ENCODE measurements at places on chromosomes 7 and 10.
A peak's percentile ranks its signal among the peaks of the same experiment; 100 is the strongest.

- no peak for DNase-seq
These were observed 723.4 kb downstream of the PARD3 start for GRCh38 chr10:34091635-34092195.

GRCh38 chr7:37493123-37493522, 44.5 kb upstream of the ELMO1 start:
- no peak for DNase-seq

DNA sequence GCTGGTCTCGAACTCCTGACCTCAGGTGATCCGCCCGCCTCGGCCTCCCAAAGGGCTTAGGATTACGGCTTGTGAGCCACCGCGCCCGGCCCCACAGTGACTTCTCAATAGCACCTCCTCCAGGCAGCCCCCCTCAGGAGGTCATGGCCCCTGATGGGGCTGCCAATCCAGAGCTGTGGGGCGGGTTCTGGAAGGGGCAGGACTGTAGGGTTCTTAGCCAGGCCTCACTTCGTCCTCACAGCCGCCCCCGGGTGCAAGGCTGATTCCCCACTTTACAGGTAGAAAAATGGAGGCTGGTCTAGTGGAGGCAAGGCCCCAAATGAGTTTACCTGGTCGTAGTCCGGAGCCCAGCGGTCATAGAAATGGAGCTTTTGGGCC, 638 bp downstream of the METTL27 start:
- peak; percentile 69 for DNase-seq

GRCh38 chr7:51139796-51140195, 176.8 kb downstream of the COBL start:
- DNase-seq: no peak

DNA sequence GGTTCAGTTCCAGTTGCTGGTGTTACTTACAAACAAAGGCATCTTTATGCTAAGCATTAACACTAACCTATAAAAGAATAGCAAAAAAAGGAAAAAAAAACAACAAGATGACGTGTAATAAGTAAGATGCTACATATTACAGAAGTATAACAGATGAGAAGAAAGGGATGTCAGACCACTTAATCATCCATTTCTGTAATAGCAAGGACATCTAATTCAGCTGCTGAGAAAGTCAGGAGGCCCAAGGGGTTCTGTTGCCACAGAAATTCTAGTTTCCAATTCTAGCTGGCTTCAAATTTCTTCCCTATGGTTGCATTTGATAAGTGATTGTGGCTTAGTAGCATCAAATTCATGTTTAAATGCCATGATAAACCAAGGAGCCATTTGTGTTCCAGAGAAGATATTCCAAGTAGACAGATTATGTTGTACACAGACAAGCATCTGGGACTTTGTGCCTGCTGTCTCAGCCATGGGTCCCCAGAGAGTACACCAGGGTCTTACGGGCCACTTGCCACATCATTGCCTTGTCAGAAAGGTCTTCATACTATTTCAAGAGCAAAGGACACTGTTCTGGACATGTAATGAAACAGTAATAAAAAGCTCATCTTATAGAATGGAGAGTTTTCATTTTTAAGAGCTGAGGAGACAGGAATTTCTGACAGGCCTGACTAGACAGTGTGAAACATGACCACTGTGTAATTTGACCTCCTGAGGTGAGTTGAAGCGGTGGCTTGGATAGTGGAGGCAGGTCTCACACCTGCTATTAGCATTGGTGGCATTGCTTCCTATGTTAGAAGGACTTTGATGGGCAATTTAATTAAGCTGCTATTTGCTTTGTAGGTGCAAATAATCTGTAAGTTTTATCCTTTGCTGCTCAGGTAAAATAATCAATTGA, 4.2 kb upstream of the ASB4 start:
- no peak for DNase-seq

- peak; percentile 30 for DNase-seq
These were observed 821 bp downstream of the SLC35B4 start for GRCh38 chr7:134315679-134316538.

GRCh38 chr10:85919491-85920021, 447.0 kb downstream of the GRID1 start:
- no peak for DNase-seq

DNA sequence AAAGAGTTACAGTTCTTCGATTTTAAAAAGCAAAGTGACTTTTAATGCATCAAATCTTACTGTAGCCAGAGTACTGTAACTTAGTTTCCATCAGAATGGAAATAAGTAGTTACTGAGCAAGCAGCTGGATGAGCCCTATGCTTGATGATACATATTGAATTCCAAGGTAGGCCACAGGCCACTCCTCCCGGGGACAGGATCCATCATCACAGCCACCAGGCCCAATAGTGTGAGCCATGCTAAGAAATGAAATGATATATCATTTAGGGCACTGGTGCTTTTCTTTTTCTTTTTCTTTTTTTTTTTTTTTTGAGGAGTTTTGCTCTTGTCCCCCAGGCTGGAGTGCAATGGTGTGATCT, 42.9 kb upstream of the TOMM7 start:
- DNase-seq: no peak

- no peak for DNase-seq
These were observed 48.6 kb upstream of the GPR37 start for GRCh38 chr7:124813994-124814798.

DNA sequence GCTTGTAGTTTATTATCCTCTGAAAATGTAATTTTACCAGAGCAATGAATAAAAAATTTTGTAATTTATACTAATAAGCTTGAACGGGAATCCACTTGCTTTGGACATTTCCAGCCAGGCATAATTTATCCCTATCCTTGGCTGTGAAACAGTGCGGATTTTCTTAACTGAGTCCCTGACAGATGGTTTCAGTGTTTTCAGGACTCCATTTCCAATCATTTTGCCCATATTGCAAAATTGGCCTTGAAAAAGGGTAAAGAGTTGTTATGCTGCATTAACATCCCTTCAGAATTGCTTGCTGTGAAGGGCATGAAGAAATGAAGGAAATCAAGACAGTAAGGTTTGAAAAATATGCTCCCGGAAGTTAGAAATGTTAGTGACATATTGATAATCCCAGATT, 57.7 kb downstream of the NXPH1 start:
- no peak for DNase-seq

DNA sequence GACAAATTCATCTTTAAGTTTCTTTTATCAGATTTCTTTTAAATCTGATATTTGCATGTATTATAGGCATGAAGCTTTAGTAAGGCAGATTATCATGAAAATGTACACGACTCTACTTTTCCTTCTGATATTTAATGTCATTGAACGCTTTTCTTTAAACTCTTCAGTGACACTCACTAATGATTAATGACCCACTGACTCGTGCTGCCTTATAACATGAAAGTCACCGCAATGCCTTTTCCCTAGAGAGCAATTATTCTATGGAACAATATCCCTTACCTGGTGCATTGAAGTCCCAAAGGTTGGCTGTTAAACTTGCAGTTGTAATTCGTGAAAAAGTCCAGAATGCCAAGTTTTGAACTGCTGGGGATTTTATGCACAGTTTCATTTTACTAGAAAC, 33.4 kb upstream of the HGF start:
- peak; percentile 47 for DNase-seq

- DNase-seq: no peak
These were observed 773.2 kb downstream of the IPMK start for GRCh38 chr10:57494486-57494885.

GRCh38 chr10:129259128-129259815, 207.8 kb upstream of the MGMT start:
- no peak for DNase-seq

- DNase-seq: no peak
These were observed 14.4 kb upstream of the BAZ1B start for GRCh38 chr7:73536479-73536878.

DNA sequence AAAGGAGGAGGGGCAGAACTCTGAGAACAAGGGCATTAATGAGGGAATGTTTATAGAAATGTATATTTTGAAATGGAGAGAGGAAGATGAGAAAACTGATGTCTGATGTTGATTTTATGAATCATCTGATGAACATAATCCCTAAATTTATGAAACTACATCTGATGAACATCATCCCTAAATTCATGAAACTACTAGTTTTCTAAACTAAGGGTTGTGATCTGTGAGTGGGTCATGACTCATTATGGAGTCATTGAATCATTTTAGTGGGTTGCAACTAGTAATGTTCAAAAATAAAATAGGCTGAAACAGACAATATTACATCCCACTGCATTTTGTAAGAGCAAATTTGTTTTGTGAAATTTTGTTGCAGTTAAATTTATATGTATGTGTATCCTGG, 442.6 kb upstream of the TEX47 start:
- DNase-seq: no peak

DNA sequence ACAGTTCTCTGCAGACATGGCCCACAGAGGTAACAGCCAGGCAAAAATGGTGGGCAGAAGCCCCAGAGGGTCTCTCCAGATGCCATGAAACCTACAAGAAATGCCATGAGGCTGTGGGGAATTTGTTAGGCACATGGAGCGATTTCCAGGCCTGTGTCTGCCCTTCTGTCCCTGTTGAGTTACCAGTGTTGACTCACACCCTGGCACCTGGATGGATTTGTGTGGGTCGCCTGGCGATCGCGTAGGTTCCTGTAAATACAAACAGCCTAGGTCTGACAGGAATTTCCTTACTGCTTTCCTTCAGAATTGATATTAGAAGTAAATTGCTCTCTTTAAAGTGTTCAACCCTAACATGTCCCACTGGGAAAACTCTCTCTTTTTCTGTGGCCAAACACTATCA, 164.9 kb upstream of the EEPD1 start:
- DNase-seq: no peak

- no peak for DNase-seq
These were observed 58.1 kb upstream of the HABP2 start for GRCh38 chr10:113494761-113495160.

- no peak for DNase-seq
These were observed 54.5 kb downstream of the TMEM130 start for GRCh38 chr7:98815313-98815712.

- DNase-seq: no peak
These were observed 212.2 kb downstream of the CELF2 start for GRCh38 chr10:11229893-11230292.

GRCh38 chr10:8269976-8270375, 215.5 kb downstream of the GATA3 start:
- no peak for DNase-seq

- DNase-seq: no peak
These were observed 137.7 kb downstream of the NEUROD6 start for GRCh38 chr7:31202801-31203200.

GRCh38 chr7:142835487-142835886, 19.4 kb upstream of the EPHB6 start:
- DNase-seq: no peak

DNA sequence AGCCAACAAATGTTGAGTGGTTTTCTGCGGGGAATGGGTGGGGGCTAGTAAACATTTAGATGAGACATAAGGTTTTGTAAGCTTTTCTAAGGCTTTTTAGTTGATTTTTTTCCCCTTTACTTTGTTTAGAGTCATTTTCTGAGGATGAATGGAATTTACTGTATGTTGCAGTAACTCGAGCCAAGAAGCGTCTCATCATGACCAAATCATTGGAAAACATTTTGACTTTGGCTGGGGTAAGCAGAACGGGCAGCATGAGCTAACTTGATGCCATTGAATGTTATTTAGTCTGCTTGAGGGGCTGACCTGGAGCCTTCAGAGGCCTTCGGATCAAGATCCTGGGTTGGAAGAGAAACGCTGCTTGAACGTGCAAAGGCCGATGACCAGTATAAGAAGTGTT, 37.3 kb downstream of the FBH1 start:
- no peak for DNase-seq

- peak; percentile 18 for DNase-seq
These were observed 852 bp upstream of the PRKAR1B start for GRCh38 chr7:727806-728460.

DNA sequence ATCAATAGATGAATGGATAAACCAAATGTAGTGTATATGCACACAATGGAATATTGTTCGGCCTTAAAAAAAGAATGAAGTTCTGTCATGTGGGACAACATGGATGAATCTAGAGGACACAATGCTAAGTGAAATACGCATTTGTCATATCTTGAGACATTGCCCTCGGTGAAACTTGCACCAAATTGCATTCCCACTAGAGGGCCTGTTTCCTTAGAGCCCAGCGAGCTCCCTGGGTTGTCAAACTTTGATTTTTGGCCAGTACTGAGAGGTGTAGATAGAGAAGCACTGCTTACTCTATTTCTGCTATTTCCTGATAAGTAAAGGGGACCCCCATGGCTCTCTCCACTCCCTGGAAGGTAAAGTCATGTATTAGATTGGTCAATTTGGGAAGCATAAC, 157.1 kb downstream of the GPAM start:
- DNase-seq: no peak

GRCh38 chr10:101779544-101780186, 3.6 kb downstream of the NPM3 start:
- peak; percentile 61 for DNase-seq

GRCh38 chr7:16404636-16405035, 16.7 kb downstream of the CRPPA start:
- no peak for DNase-seq

- DNase-seq: no peak
These were observed 20.0 kb downstream of the CUBN start for GRCh38 chr10:17109475-17110207.

GRCh38 chr7:38282081-38282480, 8.6 kb upstream of the TARP start:
- DNase-seq: no peak

DNA sequence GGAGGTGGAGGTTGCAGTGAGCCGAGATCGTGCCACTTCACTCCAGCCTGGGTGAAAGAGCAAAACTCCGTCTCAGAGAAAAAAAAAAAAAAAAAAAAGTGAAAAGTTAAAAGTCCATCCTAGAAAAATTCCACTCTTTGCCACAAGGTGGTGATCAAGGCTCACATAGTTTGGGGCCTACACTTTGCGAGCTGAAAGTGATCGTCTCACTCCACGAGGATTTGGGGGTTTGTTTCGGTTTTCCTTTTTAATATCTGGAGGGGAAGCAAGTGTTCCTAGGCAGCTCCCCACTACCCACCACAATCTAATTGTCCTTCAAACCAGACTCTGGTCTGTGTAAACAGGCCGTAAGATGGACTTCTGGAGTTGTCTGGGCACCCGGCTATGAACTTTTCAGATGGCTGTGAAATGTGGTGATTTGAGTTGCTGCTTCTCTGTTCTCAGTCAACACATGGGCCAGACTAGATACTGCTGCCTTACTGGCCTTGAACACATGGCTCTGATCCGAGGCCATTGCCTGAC, 27.1 kb downstream of the PRLHR start:
- DNase-seq: peak; percentile 64

DNA sequence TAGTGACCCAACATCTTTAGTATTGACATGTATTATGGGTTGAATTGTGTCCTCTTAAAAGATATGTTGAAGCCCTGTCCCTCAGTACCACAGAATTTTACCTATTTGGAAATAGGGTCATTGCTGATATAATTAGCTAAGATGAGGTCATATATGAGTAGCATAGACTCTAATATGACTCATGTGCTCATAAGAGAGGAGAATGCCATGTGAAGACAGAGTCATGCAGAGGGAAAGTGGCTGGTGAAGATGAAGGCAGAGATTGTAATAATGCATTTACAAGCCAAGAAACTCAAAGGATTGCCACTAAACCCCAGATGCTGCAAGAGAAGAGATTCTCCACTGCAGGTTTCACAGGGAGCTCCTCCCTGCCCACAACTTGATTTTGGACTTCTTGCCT, 496.4 kb downstream of the KIF20B start:
- no peak for DNase-seq

GRCh38 chr7:27151931-27152815, at the start of gene HOXA3:
TSS of gene HOXA3 (minus strand) at chr7:27152583. CDS start at chr7:27110640, 41,943 bp downstream.
- DNase-seq: no peak

GRCh38 chr7:78172267-78172757, 373.7 kb downstream of the PHTF2 start:
- no peak for DNase-seq
